CD14-positive monocyte (primary cell): ENCODE measurements at places on chromosomes 7 and 10. TPM values are rescaled to one million over a fixed set of nuclear protein-coding genes. Genes with fewer than 3 reads are reported as not detected.

TNS3 gene
- polyA plus RNA-seq = 7.9 TPM

DGKI gene
- polyA plus RNA-seq = not detected

CTTNBP2 gene
- polyA plus RNA-seq = not detected

ZCCHC24 gene
- 3.2 and 3.9 TPM in 2 replicates for polyA plus RNA-seq

CCZ1 gene
- polyA plus RNA-seq = 19.5 and 43.8 TPM in 2 replicates

NOC3L gene
- 0.93 and 2.4 TPM in 2 replicates for polyA plus RNA-seq

NIPSNAP2 gene
- 97.5 TPM for polyA plus RNA-seq

PRKAR2B gene
- 0.88 and 2.5 TPM in 2 replicates for polyA plus RNA-seq

TMEM270 gene
- not detected in 2 replicates for polyA plus RNA-seq

LRRC18 gene
- not detected in 2 replicates for polyA plus RNA-seq

FRA10AC1 gene
- polyA plus RNA-seq = 0.95 TPM

KAZALD1 gene
- 0.53 TPM for polyA plus RNA-seq

GIMAP6 gene
- polyA plus RNA-seq = 16.1 and 16.2 TPM in 2 replicates

TMEM213 gene
- polyA plus RNA-seq = not detected

TUBB8 gene
- 0.43 TPM for polyA plus RNA-seq

DBNL gene
- 304 TPM for polyA plus RNA-seq

UCMA gene
- polyA plus RNA-seq = not detected in 2 replicates

ASL gene
- polyA plus RNA-seq = 35.9 TPM

ANKRD1 gene
- not detected for polyA plus RNA-seq

SOSTDC1 gene
- polyA plus RNA-seq = not detected
